ENCODE measurements at places on chromosomes 11 and 22.

- DNase-seq, result no peak
Measured at GRCh38 chr22:44622147-44622427, 79.9 kb upstream of the PRR5 start.

DNA sequence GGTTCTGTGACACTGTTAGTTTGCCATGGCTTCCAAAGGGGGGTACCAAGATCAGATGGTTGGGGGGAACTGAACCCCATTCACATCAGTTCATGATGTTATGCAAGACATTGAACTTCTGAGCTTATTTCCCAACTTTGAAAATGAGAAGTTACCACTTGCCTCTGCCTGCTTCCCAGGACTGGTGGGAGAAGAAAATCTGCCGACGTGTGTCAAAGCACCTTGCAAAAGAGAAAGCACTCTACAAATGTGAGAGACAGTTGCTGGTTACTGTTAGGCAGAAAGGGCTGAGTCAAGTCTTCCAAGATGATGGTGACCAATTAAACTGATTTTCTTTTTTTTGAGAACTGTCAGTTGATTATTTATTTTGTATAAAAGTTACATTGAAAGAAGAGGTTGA, 45.6 kb downstream of the SMCO4 start:
- no peak for DNase-seq

DNA sequence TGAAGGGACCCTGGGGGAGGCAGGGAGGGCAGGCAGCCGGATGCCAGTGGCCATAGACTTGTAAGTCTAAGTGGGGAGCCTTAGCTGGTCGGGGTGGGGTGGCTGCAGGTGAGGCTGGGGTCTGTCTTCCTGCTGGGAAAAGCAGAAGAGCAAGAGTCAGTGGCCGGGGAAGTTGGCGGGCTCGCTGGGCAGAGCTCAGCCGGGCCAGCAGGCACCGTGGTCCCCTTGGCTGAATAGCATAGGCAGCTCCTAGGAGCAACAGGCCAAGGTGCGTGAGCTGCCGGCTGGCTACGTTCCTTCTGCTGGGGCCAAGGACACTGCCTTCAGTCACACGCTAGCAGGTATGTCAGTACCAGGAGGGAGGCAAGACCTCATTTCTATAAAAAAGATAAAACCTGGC, 67.8 kb upstream of the A4GALT start:
- DNase-seq, result no peak

DNA sequence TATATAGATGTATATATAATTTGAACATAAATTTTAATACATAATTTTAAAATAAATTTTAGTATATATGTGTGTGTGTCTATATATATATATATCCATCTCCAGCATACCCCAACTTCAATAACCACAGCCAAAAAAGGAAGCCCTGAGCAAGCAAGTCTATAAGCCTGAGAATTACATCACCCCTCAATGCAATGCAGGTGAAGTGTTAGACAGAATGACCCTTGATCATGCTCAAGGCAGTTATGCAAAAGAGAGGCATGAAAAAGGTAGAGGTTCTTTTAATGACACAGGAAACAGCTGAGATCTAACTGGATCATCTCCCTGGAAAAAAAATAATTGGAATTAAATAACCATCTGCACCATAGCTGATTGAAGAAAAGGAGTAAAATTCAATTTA, 557.9 kb upstream of the ANO5 start:
- DNase-seq, result no peak

DNA sequence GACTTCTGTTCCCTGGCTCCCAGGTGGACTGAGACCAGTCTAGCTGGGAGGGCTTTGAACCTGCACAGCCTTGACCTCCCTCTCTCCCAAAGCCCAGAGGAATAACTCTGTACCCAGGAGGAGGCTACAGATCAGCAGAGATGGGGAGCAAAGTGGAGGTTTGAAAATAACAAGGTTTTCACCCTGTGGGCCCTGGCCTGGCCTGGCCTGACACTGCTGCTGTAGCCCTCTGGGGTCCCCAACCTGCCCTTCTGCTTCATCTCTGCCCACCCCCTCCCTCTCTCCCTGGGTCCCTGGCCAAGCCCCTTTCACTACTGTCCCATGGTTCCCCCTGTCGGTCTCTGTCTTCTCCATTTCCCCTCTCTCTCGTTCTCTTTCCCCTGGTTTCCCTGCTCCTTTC, 225.2 kb downstream of the BUD13 start:
- DNase-seq, result no peak

GRCh38 chr11:108431997-108432396, 35.3 kb downstream of the C11orf65 start:
- DNase-seq, result no peak

DNA sequence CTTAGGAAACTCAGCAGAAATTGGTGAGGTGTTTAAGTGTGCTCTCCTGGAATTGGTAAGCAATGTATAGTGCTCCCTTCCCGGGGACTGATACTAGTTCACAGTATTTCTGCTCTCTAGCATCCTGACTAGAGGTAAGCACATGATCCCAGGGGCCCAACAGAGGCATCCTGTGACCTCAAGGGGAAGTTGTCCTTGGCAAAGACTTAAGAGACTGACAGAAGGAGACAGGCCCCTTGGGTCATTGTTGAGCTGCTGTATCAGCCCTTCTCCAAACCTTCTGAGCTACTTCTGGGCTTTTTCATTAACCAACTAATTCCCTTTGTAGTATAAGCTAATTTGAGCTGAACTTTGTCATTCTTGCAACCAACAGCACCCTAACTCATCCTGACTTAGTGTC, 4.3 kb upstream of the TBC1D22A start:
- no peak for DNase-seq

DNA sequence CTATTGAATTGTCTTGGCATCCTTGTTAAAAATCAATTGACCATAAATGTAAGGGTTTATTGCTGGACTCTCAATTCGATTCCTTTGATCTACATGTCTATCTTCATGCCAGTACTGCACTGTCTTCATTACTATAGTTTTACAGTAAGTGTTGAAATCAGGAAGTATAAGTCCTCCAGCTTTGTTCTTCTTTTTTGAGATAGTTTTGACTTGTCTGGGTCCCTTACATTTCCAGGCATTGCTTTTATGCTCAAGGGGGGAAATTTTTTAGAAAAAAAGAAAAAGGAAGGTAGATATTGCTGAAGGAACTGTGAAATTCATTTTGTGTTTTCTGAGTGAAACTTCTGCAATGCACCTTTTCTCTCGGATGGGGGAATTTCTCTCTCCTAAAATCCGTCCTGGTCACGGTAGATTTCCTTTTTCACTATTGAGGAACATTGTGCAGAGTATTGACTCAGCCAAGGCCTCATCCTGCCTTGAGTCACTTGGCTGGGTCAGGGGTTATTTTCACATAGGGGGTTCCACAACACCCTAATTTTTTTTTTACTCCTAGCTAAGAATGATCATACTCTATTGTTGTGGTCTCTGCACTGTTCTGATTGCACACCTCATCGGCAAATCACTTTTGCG, 2.8 kb upstream of the ACER3 start:
- peak; percentile 71 for DNase-seq

- DNase-seq, result peak; percentile 45
Measured at GRCh38 chr22:27405672-27406388, 395.7 kb downstream of the MN1 start.

DNA sequence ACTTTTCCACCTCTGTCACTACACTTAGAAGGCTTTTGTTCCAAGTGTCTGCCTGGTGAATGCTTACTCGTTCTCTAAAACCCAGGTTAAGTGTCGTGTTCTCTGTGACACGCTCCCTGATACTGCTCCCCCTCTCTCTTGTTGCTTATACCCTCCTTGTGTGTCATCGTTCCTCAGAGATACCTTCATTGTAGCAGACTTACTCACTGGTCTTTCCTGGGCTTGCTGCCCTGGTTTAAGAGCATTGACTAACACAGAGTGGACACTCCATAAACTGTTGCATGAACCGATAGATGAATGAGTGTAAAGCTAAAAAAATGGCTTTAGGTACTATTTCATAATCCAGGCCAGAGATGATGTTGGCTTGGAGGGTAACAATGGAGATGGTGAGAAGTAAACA, 171.3 kb downstream of the GRIK4 start:
- no peak for DNase-seq

DNA sequence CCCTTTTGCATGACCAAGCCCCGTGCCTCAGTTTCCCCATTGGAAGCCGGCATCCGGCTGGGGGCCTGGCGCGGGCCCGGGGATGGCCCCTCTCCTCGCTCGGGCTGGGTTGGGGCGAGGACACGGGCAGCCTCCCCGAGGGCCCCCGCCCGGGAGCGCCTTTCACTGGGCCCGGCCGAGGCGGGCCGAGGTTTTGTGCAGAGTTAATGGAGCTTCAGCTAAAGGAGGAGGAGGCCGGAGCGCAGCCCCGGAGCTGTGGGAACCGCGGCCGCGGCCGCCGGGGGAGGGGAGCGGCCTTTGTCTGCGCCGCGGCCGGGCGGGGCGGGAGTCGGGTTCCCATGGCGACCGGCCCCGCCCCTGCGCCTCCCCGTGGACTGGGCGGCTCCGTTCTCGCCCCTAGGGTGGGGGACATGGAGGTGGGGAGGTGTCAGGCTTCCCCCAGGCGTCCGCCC, 1.4 kb upstream of the MAPK11 start:
- DNase-seq, result peak; percentile 76

DNA sequence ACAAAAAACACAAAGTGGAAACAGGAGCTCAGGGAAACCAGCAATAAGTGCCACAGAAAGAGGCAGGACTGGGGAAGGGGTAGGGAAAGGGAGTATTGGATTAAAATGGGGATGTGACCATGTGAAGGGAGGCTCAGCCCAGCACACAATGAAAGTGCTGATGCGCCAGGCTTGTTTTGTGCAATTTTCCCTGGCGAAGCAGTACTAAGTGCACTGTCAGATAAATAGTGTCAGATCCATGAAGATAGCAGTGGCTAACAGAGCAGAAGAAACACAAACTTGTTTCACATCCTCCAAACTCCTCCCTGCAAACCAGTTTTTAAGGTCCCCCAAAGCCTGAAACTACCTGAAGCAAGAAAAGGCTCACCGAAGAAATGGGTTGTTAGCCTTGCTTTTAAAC, 50.7 kb upstream of the RAPSN start:
- peak; percentile 43 for DNase-seq

DNA sequence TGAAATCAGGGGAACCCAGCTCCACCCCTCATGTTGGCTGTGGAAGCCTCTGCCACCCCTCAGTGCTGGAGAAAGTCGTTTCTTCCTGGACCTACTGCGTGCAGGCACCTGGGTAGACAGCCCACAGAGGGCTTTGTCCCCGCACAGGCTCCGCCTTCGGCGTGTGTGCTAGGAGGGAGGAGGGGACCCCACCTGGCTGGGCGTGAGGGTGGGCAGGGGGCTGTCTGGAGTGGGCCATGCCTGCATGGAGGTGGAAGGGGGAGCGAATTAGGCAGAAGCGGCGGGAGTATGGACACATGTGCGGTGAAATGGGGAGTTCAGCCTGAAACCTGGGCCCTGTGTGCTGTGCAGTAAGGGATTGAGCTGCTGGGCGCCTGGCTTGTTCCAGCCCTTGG, 49.3 kb downstream of the FBLN1 start:
- DNase-seq, result no peak

All from KBM-7 (cell line).